ENCODE measurements at places on chromosomes 2 and 18.

DNA sequence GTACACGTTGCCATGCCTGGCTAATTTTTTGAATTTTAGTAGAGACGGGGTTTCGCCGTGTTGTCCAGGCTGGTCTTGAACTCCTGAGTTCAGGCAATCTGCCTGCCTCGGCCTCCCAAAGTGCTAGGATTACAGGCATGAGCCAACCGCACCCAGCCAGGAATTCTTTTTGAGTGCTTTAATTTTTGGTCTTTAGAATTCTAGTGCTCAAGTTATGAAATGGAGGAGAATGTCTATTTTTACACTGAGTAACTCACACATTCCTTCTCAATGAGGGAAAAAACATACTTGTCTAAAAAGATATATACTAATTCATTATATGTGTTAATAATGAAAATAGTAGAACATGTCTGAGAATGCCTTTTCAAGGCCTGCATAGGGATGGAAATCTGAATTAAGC is 8.5 kb downstream of the ZNF396 start:
- no peak for DNase-seq

- DNase-seq: no peak
Measured at GRCh38 chr2:156398176-156398575, 38.0 kb upstream of the GPD2 start.

DNA sequence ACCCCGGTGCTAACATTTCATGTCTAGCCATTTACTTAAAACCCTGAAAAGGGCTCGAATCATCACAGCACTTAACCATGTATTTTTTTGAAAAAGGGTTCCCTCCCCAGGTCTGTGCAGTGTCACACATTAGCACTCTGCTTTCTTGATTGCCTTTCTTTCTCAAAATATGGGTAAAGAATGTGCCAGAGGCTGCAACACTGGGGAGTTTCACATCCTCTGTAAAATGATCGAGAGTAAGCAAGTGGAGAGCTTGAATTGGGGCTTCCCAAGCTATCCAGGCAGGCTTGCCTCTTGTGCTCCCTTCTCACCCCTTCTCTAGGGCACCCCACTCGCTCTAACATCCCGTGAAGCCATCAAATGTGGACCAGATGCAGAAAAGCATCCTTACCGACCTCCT is 177.0 kb upstream of the CCDC68 start:
- no peak for DNase-seq

- no peak for DNase-seq
Measured at GRCh38 chr2:205754285-205754923, 72.1 kb downstream of the NRP2 start.

DNA sequence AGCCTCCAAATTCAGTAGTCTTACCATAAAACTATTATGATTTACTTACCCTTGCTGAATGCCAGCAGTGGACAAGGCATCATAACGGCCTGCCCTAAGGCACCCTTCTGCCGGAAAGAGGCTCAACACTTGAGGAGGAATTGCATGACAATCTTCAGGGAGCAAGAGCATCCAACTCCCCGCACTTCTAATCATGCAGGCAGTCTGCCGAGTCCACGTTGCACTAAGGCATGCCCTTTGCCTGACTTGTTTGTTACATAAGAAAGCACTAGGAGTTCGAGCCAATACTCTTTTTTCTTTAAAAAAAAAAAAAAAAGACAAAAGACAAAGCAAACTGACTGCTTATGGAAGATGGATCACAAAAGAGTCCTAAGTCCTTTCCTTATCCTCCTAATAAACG is 17.9 kb upstream of the SPTBN1 start:
- DNase-seq: no peak

DNA sequence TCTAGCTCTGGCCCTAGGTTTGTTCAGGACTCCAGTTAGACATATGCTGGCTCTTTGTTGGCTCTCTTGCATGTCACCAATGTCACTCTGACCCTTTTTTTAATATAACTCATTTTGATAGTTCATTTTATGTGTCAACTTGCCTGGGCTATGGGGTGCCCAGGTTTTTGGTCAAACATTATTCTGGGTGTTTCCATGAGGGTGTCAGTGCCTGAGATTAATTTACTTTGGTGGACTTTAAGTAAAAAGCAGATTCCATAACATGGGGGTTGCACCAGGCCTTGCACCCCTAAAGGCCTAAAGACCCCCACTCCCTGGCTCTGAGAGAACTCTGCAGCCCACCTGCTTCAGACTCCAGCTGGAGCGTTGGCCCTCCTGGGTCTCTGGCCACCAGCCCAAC is 48.1 kb upstream of the SNTG2 start:
- no peak for DNase-seq

GRCh38 chr2:191618046-191618780 is 59.7 kb upstream of the NABP1 start:
- no peak for DNase-seq

- DNase-seq: no peak
Measured at GRCh38 chr2:43361286-43361685, 134.9 kb upstream of the ZFP36L2 start.

DNA sequence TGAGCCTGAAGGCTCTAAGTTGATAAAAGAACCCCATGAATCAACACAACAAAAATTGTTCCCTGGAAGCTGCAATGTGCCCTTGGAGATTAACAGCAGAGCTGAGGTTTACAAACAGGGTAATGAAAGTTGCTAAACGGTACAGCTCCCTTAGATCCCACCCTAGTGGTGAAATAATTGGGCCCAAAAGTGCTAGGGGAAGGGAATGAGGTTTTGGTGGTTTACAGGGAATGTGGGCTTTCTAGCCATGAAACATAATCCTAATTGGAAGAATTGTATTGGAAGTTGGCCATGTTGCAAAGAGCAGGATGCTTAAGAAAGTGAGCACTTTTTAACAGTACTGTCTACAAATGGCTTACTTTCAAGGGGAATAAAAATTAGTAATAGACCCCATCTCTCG is 180.2 kb upstream of the SMIM21 start:
- DNase-seq: no peak

DNA sequence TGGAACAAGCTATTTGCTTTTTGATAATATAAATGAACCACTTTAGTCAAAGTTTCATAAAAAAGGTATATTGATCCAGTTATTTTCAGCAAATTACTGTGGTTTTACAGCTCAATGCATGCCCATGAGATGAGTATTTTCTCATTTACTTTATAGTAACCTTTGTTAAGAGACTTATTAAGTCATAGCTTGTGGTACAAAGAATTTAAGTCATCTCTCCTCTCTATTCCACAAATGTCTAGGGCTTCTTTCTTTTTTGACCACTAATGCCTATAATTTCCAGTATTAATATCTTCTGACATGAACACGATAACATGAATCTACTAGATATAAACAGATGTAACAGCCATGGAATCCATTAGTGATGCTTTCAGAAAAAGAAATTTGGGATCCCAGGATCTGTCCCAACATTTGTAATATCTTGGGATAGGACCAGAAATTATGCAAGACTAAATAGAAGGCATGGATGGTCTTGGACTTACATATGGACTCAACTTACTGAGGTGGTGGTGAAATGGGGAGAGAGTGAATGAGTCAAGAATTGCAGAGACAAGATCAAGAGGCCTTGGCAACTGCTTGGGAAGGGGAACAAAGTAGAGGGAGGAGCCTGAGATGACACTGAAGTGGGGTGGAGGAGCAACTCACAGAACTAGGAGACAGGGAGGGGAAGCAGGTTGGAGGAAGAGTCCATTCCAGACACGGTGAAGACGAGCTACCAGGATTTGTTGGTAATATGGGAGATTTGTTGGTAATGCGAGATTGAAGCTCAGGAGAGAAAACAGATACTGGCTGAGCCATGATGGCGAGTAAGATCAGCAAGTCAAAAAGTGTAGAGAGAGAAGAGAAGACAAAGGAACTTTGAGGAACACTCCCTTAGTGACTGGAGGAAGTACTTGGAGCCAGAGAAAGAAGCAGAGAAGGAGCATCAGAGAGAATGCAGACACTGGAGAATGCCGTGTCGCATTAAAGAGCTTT is 42.4 kb upstream of the KDM3A start:
- no peak for DNase-seq

- no peak for DNase-seq
Measured at GRCh38 chr18:5519448-5520298, 24.1 kb downstream of the EPB41L3 start.

DNA sequence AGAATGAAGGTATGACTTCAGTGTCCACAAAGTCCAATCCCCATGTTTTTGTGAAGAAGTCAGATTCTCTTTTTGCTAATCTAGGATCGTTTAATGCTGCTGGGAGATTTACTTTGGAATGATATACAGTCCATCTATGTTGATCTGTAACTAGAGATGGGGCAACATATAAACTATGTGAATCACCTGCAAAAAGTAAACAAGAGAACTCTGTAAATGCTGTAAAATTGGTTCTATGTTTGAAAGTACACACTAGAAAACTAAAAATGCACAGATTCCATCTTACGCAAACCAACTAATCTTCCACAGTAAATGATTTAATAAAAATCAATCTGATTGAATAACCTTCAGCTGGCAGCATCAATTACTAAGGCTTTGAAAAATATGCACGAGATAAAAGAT is 37.5 kb downstream of the VPS54 start:
- DNase-seq: no peak

DNA sequence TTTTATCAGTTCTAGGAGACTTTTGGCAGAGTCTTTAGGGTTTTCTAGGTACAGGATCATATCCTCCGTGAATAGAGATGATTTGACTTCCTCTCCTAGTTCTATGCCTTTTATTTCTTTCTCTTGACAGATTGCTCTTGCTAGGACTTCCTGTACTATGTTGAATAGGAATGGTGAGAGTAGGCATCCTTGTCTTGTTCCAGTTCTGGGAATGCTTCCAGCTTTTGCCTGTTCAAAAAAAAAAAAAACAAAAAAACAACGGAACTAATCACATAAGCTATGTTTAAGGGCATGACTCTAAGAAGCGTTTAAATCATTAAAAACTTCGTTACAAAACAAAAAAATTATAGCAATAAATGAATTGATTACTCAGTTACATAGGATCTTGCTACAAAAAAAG is 145.7 kb downstream of the NUP35 start:
- DNase-seq: no peak

DNA sequence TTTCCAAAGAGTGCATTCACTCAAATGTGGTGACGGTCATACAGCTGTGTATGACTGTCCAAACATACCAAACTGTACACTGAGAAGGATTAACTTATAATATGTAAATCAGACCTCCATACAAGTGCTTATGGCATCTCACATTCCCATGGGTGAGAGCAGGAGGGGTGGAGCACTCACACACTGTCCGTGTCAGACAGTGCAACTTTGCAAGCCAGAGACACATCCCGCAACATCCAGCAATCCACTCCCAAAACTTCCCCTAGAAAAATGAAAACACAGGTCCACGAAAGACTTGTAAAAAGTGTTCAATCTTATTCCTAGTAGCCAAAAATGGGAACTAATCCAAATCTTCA is 36.4 kb downstream of the FAM168B start:
- DNase-seq: no peak

- DNase-seq: no peak
Measured at GRCh38 chr2:148920559-148920958, 45.5 kb downstream of the KIF5C start.

DNA sequence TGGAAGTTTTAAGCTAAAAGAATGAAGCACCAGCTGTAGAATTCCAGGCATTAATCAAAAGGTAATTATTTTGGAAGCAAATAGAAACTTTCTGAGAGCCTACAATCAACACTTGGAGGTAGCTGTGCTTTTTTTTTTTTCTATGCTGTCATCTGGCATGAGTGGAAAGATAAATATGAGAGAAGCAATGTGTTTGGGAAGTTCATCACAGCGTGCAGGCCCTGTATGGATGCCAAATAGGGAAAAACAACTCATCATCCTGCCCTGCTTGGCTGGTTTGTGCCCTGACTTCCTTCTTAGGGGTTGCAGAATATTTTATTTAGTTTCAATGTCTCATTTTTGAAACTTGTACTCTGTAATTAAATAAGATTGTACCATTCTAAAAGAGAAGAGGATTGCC is 437.4 kb downstream of the PIK3C3 start:
- DNase-seq: no peak

DNA sequence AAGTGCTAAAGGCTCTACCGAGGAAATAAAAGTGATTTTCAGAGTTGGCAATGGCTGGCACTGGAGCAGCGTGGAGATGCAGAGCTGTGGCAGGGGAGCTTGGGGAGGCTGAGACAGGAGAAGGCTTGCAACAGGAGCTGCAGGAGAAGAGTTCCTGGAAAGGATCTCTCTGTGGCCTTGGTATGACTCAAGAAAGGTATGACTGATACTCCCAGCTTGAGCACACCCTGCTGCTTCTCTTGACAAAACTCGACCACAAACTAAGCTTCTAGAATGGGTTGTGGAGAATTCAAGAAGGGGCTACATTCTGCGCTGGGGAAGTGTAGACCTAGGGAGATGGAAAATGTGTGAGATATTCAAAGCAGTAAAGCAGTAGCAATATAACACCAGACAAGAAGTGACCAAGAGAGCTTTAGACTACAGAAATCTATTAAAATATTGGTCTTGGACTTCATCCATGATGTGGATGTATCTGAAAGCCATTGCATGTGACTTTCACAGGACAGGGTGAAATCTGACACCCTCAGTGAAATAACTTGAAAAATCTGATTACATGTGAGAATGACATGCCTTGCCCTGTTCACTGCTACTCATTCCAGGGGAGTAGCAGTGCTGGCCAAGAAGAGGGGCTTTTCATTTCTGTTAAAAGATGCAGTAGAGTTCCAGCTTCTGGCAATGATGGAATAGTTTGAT is 41.5 kb downstream of the SUCLG1 start:
- no peak for DNase-seq

GRCh38 chr2:131543385-131543891 is 15.8 kb downstream of the CCDC74A start:
- no peak for DNase-seq

- no peak for DNase-seq
Measured at GRCh38 chr2:154699575-154699930, 1.1 kb downstream of the KCNJ3 start.

GRCh38 chr18:47501946-47502345 is 250.5 kb upstream of the SKOR2 start:
- DNase-seq: no peak

GRCh38 chr2:234355808-234356365 is 141.0 kb downstream of the ARL4C start:
- no peak for DNase-seq

DNA sequence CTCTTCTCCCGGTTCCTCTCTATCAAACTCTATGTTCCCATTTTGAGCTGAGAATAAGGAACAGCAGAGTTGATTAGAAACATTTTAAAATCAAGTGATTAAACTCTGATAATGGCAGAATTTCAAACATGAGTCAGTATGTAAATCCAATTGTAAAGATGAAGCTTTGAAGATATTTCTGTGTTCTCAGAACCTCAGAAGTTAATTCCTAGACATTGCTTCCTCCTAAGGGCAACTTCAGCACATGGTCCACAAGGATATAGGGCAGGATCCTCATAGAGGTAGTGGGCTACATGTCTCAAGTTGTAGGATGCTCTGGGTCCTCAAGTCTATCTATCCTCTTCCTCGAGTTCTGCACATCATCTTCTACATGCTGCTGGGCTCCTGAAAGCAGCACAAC is 46.3 kb downstream of the QPCT start:
- DNase-seq: no peak

DNA sequence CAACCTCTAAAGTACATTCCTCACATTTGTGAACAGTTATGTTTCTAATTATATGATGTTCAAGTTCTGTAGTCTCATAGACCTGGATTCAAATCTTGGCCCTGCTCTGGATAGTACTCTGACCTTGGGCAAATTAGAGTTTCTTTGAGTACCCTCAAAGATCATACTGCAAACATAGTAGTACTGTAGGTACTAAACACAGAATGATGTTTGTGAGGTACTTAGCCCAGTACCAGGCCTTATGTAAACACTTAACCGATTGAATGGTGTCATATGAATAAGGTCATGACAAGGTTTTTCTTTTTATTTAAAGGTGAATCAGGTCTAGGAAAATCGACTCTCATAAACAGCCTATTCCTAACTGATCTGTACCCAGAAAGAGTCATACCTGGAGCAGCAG is 19.1 kb downstream of the SEPTIN2 start:
- no peak for DNase-seq
